ENCODE measurements at places on chromosomes 1 and 21. TPM values are rescaled to one million over a fixed set of nuclear protein-coding genes. Genes with fewer than 3 reads are reported as not detected.

DNA sequence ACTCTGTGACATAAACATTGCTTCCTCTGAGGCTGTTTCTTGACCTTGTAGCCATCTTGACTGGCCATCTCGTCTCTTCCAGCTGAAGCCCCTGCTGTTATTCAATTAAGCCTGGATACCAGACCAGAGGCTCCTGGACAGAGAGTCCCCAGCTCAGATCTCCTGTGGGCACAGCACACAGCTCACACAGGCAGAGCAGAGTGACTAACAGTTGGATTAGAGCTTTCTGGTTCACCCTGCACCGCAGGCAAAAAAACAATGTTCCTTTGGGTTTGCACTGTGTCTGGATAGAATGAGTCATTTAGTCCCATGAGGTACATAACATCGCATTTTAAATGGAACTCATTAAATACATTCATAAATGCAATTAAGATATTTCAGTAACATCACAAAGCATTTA, 33.4 kb upstream of the USH2A start:
- H3K4me3 ChIP-seq: no peak overlapping the region
- H3K27ac ChIP-seq: no peak overlapping the region
- H3K27me3 ChIP-seq: no peaks in the 10 kb centered on the region
- no peak for DNase-seq
- H3K4me1 ChIP-seq: peaks cover 36% of the 10 kb centered on the region

- H3K27me3 ChIP-seq: no peaks in the 10 kb centered on the region
- no peak overlapping the region for H3K4me3 ChIP-seq
- H3K4me1 ChIP-seq: no peaks in the 10 kb centered on the region
These were observed 57.9 kb downstream of the SLC37A1 start for GRCh38 chr21:42571391-42572150.

- H3K27ac ChIP-seq: no peak overlapping the region
- peaks cover 15% of the 10 kb centered on the region for H3K27me3 ChIP-seq
- H3K36me3 ChIP-seq: no peaks in the 10 kb centered on the region
- DNase-seq: no peak
- H3K4me1 ChIP-seq: no peaks in the 10 kb centered on the region
These were observed 186.2 kb downstream of the C1orf94 start for GRCh38 chr1:34362949-34363348.

- peaks cover 15% of the 10 kb centered on the region for H3K4me1 ChIP-seq
- no peaks in the 10 kb centered on the region for H3K36me3 ChIP-seq
- H3K27me3 ChIP-seq: peaks cover 34% of the 10 kb centered on the region
- no peak overlapping the region for H3K4me3 ChIP-seq
These were observed 145.2 kb upstream of the ZNF648 start for GRCh38 chr1:182206626-182207239.

GRCh38 chr1:5648410-5649165, 343.6 kb downstream of the NPHP4 start:
- no peak overlapping the region for H3K4me3 ChIP-seq
- no peaks in the 10 kb centered on the region for H3K4me1 ChIP-seq
- H3K27me3 ChIP-seq: peaks cover 3% of the 10 kb centered on the region
- no peak overlapping the region for H3K27ac ChIP-seq

DNA sequence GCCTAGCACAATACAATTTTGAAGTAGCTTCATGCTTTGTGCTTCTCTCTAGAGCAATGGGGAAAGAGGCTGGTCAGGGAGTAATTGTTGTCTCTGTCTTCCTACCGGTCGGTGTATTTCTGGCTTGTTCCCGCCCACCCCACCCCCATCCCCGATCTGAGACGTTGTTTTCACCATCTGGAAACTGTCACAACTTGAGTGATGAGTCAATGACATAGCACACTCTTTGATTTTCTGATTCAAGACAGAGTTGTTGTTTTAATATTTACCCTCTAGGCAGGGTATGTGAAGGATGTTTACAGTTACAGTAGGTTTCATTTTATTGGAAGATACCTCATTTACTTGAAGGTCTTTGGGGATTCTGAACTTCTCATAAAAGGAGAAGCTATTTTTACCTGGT, 7.0 kb downstream of the IL12RB2 start:
- H3K36me3 ChIP-seq: no peaks in the 10 kb centered on the region
- H3K27me3 ChIP-seq: peaks cover 2% of the 10 kb centered on the region
- H3K4me3 ChIP-seq: no peak overlapping the region
- no peak for DNase-seq
- no peak overlapping the region for H3K27ac ChIP-seq

DNA sequence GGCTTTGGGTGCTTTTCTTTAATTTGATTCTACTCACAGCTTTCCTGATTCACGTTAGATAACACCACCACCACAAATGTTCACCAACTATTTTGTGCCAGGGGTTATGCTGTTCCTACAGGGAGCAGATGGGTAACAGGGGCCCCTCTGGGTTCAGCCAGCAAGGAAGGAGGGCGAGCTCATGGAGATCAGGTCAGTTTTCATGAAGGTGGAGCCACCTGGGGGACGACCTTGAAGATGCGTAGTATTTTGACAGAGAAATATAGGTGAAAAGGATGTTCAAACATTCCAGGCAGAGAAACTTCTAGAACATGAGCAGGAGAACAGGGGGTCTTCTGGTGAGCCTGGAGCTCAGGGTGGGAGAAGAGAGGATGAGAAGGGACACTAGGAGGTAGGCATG, 28.9 kb downstream of the KIAA0040 start:
- no peak overlapping the region for H3K4me3 ChIP-seq
- no peak for DNase-seq
- no peaks in the 10 kb centered on the region for H3K36me3 ChIP-seq
- no peak overlapping the region for H3K27ac ChIP-seq
- no peaks in the 10 kb centered on the region for H3K27me3 ChIP-seq

DNA sequence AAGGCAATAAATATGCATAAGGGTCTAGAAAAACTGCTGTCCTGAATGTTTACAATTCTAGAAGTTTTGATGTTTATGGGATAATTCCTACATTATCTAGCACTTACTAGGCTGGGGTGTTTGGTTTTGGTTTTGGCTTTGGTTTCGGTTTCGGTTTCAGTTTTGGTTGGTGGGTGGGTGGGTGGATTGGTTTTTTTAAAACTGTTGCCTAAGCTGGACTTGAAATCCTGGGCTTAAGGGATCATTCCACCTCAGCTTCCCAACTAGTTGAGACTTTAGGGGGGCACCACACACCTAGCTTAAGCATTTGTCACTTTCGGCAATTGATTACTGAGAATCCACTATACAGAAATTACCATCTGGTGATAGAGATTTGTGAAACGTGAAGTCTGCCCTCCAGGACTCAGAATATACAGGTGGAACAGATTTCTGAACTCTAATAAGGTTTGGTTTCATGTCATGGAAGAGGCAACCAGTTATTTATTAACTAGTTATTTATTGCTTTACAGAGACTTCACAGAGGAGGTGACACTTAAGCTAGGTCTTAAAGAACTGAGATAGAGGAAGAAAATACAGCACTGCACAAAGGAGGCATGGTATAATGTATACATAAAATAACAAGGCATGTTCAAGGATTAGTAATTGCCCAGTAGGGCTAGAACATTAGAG, 69.6 kb downstream of the PIK3R3 start:
- H3K4me3 ChIP-seq: no peak overlapping the region
- H3K27ac ChIP-seq: no peak overlapping the region
- no peaks in the 10 kb centered on the region for H3K27me3 ChIP-seq

DNA sequence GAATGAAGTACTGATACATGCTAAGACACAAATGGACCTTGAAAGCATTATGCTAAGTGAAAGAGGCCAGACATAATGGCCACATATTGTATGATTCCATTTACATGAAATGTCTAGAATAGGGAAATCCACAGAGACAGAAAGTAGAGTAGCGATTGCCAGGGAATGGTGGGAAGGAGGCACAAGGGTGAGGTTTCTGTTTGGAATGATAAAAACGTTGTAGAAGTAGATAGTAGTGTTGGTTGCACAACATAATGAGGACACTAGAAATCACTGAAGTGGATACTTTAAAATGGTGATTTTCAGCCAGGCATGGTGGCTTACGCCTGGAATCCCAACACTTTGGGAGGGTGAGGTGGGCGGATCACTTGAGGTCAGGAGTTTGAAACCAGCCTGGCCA, 97.6 kb upstream of the VANGL1 start:
- no peaks in the 10 kb centered on the region for H3K4me1 ChIP-seq
- no peak for DNase-seq
- no peak overlapping the region for H3K27ac ChIP-seq
- no peaks in the 10 kb centered on the region for H3K27me3 ChIP-seq

DNA sequence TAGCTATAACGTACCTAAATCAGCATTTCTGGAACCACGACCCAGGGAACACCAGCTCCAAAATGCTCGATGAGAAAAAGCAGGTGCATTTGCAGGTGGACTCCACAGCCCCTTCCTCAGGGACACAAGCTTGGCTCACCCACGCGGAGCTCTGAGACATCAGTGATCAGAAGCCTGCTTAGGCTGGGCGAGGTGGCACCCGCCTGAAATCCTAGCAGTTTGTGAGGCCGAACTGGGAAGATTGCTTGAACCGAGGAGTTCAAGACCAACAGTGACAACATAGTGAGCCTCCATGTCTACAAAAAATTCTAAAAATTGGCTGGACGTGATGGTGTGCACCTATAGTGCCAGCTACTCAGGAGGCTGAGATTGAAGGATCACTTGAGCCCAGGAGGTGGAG, 2.5 kb upstream of the TSPEAR start:
- H3K27me3 ChIP-seq: peaks cover 66% of the 10 kb centered on the region
- no peak overlapping the region for H3K27ac ChIP-seq
- H3K4me3 ChIP-seq: no peak overlapping the region
- no peak for DNase-seq

DNA sequence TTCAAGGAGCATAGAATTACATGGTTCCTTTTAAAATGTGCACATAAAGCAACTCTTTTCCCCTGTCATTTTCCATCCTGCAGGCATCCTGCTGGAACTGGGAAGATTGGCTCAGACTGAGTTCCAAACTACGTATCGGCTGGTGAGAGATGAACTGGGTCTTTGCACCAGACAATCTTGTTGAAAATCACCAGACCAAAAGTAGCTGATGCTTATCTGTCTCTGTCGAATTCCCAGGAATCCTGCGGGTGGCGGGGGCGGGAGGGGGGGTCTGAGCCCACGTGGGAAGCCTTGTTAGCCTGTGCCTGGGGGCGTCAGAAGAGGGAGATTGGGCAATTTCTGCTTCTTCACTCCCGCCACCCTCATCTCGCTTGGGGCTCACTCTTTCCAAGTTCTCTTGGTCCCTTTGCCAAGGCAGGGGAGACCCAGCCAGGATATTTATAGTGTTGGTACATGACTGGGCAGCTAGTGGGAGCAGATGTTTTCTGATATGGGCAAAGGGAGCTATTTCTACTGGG, 90.1 kb upstream of the SLC25A33 start:
- peaks cover 27% of the 10 kb centered on the region for H3K4me1 ChIP-seq
- H3K36me3 ChIP-seq: no peaks in the 10 kb centered on the region
- no peaks in the 10 kb centered on the region for H3K27me3 ChIP-seq

- H3K27ac ChIP-seq: peak overlapping the region; percentile 86
- H3K27me3 ChIP-seq: no peaks in the 10 kb centered on the region
- H3K4me3 ChIP-seq: peak overlapping the region; percentile 4
- H3K4me1 ChIP-seq: peaks cover 28% of the 10 kb centered on the region
- H3K36me3 ChIP-seq: no peaks in the 10 kb centered on the region
These were observed 15.1 kb downstream of the FOXJ3 start for GRCh38 chr1:42319871-42320484.

DNA sequence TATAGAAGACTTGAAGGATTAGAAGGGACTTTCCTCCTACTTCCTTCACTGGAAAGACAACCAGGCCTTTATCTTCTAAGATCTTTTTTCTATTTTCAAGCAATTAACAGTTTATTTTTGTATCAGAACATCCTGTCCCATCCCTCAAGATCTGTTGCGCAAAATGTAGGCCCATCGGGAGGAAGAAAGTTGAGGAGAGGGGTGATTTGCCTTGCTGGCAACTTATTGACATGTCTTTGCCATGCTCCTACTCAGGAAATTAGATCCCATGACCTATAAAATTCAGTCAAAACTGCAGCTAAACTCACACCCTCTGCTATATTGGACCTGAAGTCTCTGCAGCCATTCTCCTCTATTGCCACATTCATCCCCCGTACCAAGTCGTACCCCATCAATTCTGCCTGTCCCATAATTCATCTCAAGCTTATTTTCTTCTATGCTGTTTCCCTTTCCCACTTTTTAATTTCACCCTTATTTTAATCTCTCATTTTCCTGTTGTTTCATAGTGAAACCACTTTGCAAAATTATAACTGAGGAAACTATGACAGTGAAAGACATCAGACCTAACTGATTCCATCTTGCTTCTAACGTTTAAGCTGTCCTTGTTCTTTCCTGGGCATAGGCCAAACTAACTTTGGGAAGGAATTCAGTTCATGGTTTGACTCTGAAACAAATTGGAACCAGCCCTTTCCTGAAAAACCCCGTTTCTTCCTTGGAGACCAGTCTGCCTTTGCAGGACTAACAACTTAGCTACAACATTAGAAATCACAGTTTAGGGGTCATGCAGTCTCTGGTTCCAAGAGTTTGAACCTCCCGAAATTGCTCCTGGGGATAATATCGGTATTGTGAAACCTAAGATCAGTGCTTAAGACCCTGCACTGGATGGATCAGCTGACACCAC, 195.7 kb upstream of the PTBP2 start:
- no peaks in the 10 kb centered on the region for H3K27me3 ChIP-seq
- no peak overlapping the region for H3K4me3 ChIP-seq
- no peak overlapping the region for H3K27ac ChIP-seq
- no peaks in the 10 kb centered on the region for H3K36me3 ChIP-seq
- peaks cover 15% of the 10 kb centered on the region for H3K4me1 ChIP-seq

- DNase-seq: peak; percentile 23
- H3K27ac ChIP-seq: no peak overlapping the region
- H3K27me3 ChIP-seq: peaks cover 42% of the 10 kb centered on the region
- no peaks in the 10 kb centered on the region for H3K36me3 ChIP-seq
- no peaks in the 10 kb centered on the region for H3K4me1 ChIP-seq
- H3K4me3 ChIP-seq: no peak overlapping the region
These were observed 30.0 kb downstream of the EPHA10 start for GRCh38 chr1:37734629-37735591.

DNA sequence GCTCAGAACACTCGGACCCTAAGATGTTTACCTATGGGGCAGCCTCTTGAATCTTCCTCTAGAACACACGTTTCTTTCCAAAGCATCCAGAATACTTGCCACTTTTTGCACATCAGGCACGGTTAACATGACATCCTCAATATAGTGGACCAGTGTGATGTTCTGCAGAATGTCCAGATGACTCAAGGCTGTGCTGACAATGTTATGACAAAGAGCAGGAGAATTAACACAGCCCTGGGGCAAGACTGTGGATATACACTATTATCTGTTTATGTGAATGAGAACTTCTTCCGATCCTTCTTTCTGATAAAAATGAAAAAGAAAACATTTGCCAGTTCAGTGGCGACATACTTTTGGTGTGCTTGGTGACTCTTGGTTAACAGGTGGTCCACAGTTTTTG, 154.3 kb downstream of the PDE4B start:
- no peak overlapping the region for H3K27ac ChIP-seq
- H3K4me1 ChIP-seq: no peaks in the 10 kb centered on the region
- no peaks in the 10 kb centered on the region for H3K36me3 ChIP-seq
- no peak overlapping the region for H3K4me3 ChIP-seq
- H3K27me3 ChIP-seq: no peaks in the 10 kb centered on the region
- DNase-seq: no peak

Gene RAB7B
- 2.1 TPM for total RNA-seq

Gene EFHD2
- 58.2 TPM for total RNA-seq

Gene KRTAP10-8
- total RNA-seq: not detected

Gene CD1B
- not detected for total RNA-seq

Gene ADORA1
- total RNA-seq: 8.5 TPM

Gene TLCD4
- 7.6 TPM for total RNA-seq

Gene ITGB2
- total RNA-seq: 0.25 TPM

Gene FCER1G
- total RNA-seq: not detected

Gene KLHDC7A
- not detected for total RNA-seq

Gene ABCD3
- 20.7 TPM for total RNA-seq

Gene FRRS1
- 5.6 TPM for total RNA-seq

Gene WNT2B
- total RNA-seq: 1.2 TPM

All from cardiac muscle cell (in vitro differentiated cells and primary cell).